ENCODE measurements at places on chromosomes 7 and 10.

- DNase-seq = no peak
These were observed 326.5 kb downstream of the WDR37 start for GRCh38 chr10:1382711-1383110.

DNA sequence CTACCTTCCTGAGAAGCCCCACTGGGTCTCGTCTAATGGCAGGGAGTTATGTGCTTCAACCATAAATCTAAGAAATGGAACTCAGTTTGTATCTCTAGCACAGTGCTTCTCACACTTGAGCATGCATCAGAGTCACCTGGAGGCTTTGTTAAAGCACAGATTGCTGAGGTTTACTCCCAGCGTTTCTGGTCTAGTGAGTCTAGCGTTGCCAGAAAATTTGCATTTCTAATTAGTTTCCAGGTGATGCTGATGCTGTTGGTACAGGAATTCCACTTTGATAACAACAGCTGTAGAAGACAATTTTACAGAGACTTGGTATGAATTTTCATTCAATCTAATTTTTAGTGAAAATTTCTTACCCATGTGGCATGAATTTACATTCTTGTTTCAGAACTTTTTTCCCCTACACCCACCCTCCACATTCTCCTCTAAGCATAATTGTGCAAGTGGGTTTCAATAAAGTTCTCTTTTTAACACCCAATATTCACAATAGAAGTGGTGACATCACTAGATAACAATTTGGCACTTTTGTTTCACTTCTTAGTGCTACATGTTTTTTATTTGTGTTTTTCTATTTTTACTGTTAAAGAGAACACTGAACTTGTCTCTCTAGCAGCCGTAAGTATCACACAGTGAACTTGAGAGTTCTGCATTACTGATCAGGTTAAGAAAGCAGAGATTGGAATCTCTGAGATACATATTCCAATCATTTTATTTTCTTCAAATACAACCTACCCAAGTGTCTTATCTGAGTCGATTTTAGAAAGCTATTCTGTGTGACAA is 48.4 kb upstream of the BET1 start:
- DNase-seq = no peak

GRCh38 chr10:70753841-70754621 is 31.1 kb downstream of the TBATA start:
- no peak for DNase-seq

GRCh38 chr7:1650363-1651030 is 19.6 kb upstream of the ELFN1 start:
- DNase-seq = no peak

DNA sequence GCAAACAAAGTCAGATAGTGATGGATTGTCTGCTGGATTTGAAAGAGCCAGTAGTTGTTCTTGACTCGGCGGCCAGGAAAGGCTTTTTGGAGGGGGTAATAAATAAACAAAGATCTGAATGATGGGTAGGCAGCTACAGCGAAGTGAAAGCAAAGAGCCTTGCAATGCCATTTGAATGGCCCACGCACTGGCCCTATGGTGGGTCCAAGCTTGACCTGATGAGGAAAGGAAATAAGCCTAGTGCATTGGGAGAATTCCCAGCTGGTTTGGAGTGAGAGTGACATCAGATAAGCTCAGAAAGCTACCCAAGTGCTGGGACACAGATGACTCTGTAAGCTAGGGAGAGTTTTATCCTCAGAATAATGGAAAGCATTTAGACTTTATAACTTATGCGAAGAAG is 365.2 kb downstream of the PLXDC2 start:
- no peak for DNase-seq

DNA sequence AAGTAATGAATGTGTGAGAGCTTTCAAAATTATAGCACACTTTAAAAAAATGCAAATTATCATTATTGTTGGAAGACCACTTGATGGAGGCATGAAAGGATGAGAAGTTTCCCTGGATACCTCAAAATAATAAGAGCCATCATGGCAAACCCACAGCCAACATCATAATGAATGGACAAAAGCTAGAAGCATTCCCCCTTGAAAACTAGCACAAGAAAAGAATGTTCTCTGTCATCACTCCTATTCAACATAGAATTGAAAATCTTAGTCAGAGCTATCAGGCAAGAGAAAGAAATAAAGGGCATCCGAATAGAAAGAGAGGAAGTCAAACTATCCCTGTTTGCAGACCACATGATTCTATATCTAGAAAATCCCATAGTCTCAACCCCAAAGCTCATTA is 887.2 kb upstream of the LRRTM3 start:
- DNase-seq = no peak

GRCh38 chr10:103069453-103070331 is 123.4 kb downstream of the NT5C2 start:
- DNase-seq = peak; percentile 46

GRCh38 chr10:69172241-69172982 is 7.6 kb upstream of the SUPV3L1 start:
- no peak for DNase-seq

GRCh38 chr10:77038407-77038806 is 599.2 kb downstream of the KCNMA1 start:
- no peak for DNase-seq

DNA sequence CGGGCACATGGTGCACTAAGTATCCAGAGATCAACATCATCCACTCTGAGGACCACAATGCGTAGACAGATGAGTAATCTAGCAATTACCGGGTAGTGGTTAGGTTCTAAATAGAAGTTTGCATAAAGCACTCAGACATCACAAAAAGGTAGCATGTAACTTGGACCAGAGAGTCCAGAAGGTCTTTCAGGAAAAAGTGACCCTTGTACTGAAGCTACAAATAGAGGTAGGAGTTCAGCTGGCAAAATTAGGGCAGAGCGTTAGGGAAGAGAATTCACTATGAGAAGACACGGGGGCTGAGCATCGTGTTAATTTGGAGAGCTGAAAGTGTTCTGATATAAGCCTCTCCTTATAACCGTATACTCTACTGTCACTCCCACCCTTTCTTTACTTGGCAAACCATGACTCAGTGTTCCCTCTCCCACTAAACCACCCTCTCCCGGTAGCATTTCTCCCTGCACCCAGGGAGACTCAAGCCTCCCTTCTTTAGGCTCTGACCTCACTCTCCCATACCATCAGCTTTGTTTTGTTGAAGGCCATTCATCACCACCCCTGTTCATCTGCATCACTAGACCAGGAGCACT is 222.2 kb upstream of the FZD1 start:
- DNase-seq = no peak

Measured in HTR-8/SVneo (cell line).